T-cell (primary cell): ENCODE measurements at places on chromosomes 11 and 22. TPM values are rescaled to one million over a fixed set of nuclear protein-coding genes. Genes with fewer than 3 reads are reported as not detected.
A peak's percentile ranks its signal among the peaks of the same experiment; 100 is the strongest.

- H3K4me1 ChIP-seq: no peaks in the 10 kb centered on the region
- H3K27me3 ChIP-seq: no peaks in the 10 kb centered on the region
- H3K27ac ChIP-seq: no peak overlapping the region
- no peak for DNase-seq
Measured at GRCh38 chr11:20088397-20089225, 71.7 kb downstream of the DBX1 start.

- peak overlapping the region; percentile 73 for H3K4me3 ChIP-seq
- peaks cover 4% of the 10 kb centered on the region for H3K36me3 ChIP-seq
- peaks cover 17% of the 10 kb centered on the region for H3K4me1 ChIP-seq
- DNase-seq: no peak
- no peaks in the 10 kb centered on the region for H3K27me3 ChIP-seq
Measured at GRCh38 chr11:57426439-57426928, 437 bp downstream of the SLC43A3 start.

PLEKHB1 gene
- 70.6 TPM for total RNA-seq

DNA sequence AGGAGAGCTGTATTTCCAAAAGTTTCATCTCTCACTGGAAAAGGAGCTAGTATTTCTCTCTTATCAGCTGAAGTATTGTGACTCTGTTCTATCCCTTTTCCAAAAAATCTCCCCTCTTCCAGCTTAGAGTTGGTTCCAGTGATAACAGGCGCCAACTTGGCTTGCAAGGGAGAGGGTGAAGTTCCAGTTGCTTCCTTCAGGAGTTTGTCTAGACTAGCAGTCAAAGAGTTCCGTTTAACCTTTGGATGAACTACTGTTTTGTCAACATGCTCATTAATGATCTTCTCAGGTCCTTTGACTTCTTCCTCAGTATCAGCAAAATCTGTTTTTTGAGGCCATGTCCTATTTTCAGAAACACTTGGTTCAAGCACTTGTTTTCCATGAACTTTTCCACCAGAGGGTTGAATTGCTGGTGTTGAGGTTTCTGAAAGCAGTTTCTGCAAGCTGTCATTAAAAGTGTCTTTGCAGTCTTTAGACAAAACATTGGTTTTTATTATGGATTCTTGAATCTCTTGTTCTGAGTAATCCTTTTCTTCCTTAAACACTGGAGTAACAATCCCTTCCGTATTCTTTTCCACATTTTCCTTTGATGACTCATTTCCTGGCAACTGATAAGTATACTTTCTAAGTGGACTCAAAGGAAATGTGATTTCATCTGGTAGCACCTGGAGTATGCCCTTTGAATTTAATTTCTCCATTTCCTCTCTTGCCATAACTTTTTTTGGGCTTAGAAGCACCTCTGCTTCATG, 39.7 kb upstream of the CCDC89 start:
- H3K27ac ChIP-seq: no peak overlapping the region
- H3K36me3 ChIP-seq: no peaks in the 10 kb centered on the region
- no peak for DNase-seq

DNA sequence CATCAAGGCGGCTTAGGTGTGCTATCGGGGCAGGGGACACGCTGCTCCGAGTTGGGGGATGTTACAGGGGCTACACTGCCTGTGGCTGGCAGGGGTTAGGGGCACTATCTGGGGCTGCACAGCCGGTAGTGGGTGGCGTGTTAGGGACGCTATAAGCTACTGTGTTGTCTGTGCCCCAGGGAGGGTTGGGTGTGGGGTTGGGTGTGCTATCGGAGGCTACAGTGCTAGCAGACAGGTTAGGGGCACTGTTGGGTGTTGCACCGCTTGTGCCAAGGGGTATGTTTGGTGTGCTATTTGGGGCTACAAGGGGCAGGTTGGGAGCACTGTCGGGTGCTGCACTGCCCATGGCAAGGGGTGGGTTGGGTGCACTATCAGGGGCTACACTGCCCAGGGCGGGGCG, 120.2 kb upstream of the VPREB1 start:
- H3K36me3 ChIP-seq: no peaks in the 10 kb centered on the region
- H3K4me3 ChIP-seq: no peak overlapping the region
- no peaks in the 10 kb centered on the region for H3K4me1 ChIP-seq
- no peaks in the 10 kb centered on the region for H3K27me3 ChIP-seq
- no peak for DNase-seq
